ENCODE measurements at places on chromosomes 2 and 18.

DNA sequence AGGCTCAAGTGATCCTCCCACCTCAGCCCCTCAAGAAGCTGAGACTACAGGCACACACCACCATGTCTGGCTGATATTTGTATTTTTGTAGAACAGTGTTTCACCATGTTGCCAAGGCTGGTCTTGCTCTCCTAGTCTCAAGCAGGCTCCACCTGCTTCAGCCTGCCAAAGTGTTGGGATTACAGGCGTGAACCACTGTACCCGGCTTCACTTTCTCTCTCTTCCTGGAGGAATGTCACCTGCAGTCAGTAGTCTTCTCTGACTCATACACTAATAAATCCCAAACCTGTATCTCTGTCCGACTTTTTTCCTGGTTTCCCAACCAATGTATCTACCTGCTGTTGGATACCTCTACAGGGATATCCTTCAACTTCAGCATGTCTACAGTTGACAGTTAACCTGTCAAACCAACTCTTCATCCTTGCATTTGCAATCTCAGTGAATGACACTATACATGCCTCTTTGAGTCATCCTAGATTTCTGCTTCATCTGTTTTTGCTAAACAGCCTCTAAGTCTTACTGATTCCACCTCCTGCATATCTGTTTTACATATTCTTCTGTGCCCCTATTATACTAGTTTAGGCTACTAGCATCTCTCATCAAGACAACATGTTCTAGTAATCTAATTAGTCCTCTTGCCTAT, 54.5 kb downstream of the RBBP8 start:
- no peak for DNase-seq

DNA sequence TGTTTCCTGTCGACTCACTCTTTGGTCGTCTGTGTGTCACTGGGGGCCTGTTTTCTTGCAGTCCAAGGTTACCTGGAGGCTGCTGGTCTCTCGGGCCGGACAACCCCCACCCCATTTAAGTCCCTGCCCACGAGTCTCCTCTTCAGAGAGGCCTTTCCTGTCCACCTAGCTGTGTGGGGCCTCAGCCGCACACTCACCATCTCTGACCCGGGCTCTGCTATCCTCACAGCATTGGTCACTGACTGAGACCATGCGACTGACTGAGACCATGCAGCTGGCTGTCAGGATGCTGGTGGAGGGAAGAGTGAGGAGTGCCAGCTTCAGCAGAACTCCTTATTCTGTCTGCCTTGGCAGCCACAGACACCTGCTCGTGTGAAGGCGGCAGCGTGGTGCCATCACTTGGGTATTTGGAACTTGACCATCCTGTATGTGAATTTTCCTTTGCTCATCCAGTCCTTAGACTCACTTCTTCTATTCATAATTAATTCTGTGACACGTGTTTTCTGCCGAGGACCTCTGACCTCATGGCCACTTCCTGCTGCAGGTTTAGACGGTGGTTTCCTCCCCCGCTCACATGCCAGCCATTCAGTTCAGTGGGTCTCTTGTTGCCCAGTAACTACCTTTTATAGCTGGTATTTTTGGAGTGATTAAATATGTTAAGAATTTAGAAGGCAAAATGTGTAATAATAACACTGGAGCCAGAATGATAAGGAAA, 47.5 kb upstream of the ASB1 start:
- no peak for DNase-seq

GRCh38 chr2:224909885-224910573, 132.2 kb downstream of the DOCK10 start:
- no peak for DNase-seq

DNA sequence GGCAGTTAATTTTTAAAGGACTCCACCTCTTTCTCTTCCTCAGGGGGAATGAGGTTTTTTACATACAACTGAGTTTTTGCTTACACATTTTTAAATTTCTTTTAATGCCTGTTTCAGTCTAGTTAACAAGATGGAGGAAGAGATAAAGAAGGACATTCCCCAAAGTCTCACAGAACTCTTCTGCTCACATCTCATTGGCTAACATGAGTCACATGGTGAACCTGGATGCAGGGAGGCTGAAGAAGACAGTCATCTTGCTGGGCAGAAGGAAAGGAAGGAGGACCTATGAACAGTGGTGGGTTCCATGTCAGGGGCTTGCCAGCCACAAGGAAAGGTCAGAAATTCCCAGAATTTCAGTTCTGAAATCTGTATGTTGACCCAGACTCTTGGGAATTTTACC, 10.4 kb upstream of the ST8SIA5 start:
- no peak for DNase-seq

GRCh38 chr2:128982001-128982400, 663.3 kb upstream of the HS6ST1 start:
- no peak for DNase-seq

DNA sequence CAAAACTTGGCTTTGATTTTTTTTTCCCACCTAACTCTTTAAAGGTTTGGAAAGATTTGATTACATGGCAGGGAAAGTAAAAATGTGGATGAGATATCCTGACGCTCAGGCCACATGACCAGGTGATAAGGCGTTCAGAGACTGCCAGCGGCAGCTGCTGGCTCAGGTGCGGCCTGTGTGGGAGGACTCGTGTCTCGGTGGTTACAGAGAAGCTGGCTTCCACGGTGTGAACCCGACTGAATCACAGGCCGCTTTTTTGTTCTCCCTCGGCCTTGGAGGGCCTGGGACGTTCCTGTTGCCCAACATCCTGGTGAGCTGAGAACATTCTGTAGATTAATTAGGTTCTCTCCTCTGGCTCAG, 124.2 kb upstream of the ZNF516 start:
- DNase-seq, result no peak

- DNase-seq, result no peak
Observed at GRCh38 chr2:216486271-216486670, 12.4 kb upstream of the RPL37A start.

GRCh38 chr2:72130659-72131360, 16.9 kb downstream of the CYP26B1 start:
- no peak for DNase-seq

DNA sequence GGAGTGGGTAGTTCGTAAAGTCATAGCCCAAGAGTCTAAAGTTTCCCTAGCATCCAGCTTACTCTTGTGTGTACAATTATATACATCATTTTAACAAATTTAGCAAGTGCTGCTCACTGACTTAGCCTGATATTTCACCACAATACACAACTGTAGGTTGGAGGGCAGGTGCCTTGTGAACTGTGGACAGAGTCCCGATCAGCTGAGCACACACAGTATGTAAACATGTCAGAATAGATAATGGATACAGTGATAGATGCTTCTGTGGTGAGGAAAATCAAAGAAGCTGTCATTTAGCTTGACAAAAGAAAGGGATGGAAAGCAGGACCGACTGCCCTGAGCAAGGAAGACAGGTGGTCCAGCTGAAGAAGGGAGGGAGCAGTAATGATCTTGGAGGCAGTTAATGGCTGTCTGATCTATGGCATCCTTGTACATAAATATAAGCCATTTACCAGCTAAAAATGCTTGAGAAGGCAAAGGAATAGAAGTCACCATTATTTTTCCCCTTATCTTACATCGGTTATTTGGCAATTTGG, 372.8 kb upstream of the UBE2E3 start:
- DNase-seq, result no peak

DNA sequence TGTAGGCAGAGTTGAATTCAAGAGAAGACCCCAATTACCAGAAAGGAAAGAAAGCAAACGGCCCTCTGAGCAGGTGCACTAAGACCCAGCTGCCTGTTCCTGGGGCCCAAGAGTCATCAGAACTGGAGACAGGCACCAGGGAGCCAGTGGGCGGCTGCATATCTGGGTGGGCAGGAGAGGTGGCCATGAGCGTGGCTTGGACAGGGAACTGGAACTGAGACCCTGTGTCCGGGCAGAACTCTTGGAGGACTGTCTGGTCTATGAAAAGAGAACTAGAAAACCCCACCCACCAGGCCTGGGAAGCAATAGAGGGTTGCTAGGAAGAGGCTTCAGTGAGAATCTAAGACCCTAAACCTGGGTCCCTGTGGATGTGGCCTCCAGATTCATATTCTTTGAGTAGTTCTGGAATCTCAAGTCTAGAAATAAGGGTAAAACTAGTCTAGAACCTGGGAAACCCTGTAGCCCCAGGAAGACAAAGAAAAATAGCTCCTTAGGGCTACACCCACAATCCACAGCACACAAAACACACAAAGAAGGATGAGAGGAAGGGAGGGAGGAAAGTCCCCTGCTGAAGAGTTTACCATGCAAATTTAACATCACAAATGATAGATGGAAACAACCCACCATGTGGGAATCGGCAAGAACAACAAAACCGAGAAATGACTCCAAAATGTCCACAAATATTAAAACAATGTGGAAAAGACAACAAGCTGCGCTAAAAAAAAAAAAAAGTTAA, 147.0 kb downstream of the HDAC4 start:
- DNase-seq, result no peak

- no peak for DNase-seq
Observed at GRCh38 chr2:119468154-119468955, 36.7 kb downstream of the TMEM37 start.

DNA sequence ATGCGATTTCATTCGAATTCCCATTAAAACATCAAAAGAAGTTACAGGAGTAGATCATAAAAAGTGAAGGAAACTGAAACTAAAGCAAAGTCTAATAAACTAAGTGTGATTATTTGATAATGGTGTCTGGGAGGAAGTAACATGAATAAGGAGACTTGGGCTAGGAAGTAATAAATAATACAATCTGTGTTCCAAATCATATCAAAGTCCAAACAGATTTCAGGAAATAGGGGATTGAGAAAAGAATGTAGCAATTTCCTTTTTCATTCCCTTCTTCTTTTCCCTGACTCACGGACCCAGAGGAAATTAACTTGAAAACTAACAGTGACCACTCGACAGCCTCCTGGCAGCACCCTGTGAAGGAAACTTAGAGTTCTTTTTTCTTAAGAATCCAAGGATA, 758.4 kb upstream of the GCFC2 start:
- no peak for DNase-seq

DNA sequence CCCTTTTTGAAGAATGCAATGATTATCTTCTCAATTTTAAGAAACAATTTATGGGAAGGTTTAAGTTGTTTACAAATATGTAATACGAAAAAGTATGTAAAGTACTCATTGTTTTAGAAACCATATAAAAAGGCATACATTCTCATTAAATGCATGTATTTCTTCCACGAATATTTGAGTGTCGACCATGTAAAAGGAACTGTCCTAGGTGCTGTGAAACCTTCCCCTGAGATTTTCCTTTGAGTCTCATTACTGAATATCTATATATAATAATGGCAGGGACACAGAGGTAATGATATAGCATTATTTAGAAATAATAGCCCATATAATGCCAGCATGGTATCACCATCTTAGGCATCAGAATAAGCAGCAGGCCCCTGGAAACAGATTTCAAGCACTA, 239.3 kb downstream of the ERBB4 start:
- no peak for DNase-seq

GRCh38 chr2:225620227-225620626, 220.7 kb downstream of the NYAP2 start:
- no peak for DNase-seq

GRCh38 chr2:82120654-82121053, 1816.1 kb upstream of the LRRTM1 start:
- DNase-seq, result no peak

- no peak for DNase-seq
Observed at GRCh38 chr18:31649978-31650719, 34.2 kb downstream of the B4GALT6 start.

DNA sequence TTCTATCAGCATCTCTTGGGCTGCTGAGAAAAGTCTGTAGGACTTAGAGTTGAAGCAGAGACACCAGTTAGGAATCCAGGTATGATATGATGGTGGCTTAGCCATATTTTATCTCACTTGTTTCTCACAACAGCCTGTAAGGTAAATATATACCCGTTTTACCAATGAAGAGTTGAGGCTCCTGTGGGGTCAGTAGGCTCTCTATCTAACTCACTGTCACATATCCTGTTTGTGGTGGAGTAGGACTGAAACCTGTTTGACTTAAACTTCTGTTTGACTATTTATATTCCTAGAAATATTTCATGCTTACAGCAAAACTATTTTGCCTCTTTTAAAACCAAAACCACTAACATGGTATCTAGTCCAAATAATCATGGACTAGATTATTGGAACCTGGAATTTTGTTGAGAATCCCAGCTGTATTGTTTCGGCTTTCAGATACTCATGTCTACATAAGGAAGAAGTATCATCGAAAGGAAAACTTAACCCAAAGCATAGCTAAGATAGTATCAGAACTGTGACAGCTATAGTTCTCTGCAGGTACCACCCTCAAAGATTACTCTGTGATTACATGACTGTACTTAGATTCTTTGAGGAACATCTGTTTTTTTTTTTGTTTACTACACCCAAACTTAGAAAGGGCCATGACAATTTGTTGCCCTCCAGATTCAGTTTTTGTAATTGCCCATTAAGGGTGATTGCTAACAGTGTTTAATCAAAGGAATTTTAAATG, 216.1 kb upstream of the THUMPD2 start:
- no peak for DNase-seq

GRCh38 chr2:46184794-46185583, 112.2 kb upstream of the EPAS1 start:
- DNase-seq, result no peak

DNA sequence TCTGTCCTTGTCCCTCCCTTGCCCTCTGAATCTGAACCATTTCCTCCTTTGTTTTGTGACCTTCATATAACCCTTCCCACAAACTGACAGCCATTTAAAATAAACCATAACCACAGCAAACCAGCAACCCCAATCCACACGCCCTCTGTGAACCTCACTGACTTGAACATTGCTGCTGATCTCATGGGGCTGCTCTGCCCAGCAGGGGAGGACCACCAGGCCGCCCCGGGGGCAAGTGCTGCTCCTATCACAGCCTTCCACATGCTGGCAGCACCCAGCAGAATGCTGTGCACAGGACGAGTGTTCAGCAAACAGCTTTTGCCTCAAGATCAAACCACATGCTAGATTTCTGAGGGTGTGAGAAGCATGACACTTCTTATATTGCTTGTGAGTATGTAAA, 73.9 kb upstream of the UXS1 start:
- DNase-seq, result no peak

DNA sequence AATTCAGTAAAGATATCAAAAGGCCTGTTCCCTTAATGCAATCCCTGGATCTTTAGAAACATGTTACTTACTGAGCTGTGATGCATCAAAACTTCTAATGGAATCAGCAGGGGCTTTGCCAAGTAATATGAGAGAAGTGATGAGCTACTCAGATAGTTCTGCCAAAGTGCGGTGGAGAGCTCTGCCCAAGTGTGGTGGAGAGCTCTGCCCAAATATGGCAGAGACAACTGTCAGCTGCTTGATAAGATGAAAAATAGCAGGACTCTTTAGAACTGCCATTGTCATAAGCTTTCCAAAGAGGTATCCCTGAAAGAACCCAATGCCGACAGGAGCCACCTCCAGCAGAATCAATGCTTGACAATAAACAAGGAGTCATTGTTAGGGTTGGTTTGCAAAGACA, 167.9 kb upstream of the SLC39A10 start:
- no peak for DNase-seq

Measured in hippocampal formation (tissue), 2 donors.